ENCODE measurements at places on chromosomes 3 and 15.

GRCh38 chr3:98361289-98361688, 7.6 kb downstream of the OR5K4 start:
- no peak for DNase-seq

GRCh38 chr3:143363276-143363675, 243.7 kb downstream of the CHST2 start:
- no peak for DNase-seq

GRCh38 chr3:108091498-108092250, 843 bp upstream of the CD47 start:
- no peak for DNase-seq

- peak; percentile 76 for DNase-seq
Observed at GRCh38 chr15:62445244-62445643, 280.2 kb upstream of the C2CD4B start.

DNA sequence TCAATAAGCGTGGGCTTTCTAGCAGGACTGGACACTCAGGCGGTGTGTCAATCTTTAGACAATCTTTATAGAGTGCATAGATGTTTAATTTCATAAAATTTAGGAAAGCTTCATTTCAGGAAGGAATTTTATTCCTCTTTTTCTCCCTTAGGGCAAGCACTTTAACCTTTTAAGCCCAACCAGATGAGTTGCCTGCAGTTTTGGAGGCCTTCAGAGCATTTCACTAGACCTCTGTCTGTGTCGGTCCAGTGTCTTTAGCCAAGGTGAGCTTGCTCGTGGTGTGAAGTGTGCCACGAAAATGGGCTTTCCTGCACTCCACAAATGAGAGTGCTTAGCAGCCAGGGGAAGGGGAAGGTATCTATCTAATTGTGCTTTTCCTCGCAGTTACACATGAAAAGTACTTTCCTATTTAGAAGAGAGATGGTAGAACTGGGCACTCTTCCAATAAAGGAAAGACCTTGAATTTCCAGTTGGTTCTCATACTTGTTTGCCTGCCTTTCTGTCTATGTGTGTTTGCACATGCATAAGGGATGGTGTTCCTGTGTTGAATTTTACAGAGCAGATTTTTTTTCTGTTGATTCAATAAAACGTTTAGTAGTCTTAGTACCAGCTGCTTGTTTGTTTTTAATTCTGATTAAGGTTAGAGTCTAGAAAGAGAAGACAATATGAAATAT, 53.6 kb downstream of the FEZF2 start:
- DNase-seq = no peak

GRCh38 chr3:132543011-132543739, 53.9 kb upstream of the ACKR4 start:
- DNase-seq = peak; percentile 97

DNA sequence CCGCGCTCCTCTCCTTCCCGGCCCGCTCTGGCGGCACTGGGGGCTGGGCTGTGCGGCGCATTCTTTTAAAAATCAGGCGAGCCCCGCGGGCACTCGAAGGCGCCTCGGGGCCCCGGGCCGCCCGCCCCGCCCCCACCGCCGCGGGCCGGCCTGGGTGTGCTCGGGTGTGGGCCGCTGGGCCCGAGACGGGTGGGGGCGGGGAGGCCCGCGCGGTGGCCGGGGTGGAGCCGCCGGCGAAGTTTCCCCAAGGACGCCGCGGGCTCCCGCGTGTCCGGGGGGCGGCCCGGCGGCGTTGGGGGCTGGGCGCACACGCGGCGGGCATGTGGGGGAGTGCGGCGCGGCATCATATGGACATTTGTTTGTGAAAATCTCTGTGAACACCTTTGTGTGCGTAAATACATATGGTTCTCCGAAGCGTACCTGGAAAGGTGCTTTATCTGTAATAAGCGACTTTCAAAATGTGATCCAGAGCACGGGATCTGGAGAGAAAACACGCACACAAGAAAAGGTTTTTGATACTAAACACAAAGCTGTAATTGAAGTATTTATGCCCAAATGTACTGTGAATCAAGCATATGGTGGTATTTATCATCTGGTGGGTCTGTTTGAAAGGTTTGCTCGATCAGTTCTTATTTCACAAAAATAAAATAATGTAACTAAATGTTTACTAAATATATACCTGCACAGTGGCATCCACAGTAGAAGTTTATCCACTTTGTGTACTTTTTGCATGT, 612 bp upstream of the TBL1XR1 start:
- DNase-seq = no peak

DNA sequence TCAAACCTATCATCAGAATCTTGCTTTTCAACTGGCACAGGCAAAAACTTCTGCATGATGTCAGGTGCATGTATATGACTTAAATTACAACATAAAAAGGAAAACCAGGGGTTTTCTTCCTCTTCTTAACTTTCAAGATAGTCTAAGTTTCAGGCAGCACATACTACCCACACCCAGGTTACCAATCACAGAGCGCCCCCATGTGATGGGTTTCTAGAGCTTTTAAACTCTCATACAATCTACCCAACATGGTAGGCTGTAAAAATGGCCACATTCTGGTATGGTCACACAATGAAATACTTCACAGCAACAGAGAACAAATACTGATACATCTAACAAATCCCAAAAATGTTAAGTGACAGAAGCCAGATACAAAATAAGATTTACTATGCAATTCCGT, 7.4 kb downstream of the MESD start:
- no peak for DNase-seq

DNA sequence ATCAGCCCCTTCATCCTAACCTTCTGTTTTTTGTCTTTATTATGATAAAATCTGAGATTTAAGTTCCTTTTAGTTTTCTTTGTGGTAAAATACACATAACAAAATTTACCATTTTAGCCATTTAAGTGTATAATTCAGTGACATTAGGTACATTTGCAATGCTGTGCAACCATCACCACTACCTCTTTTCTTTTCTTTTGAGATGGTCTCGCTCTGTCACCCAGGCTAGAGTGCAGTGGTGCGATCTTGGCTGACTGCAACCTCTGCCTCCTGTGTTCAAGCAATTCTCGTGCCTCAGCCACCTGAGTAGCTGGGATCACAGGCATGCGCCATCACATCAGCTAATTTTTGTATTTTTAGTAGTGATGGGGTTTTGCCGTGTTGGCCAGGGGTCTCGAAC, 6.2 kb upstream of the RAB11A start:
- no peak for DNase-seq

GRCh38 chr3:71733319-71733718, 8.1 kb upstream of the EIF4E3 start:
- DNase-seq = no peak

DNA sequence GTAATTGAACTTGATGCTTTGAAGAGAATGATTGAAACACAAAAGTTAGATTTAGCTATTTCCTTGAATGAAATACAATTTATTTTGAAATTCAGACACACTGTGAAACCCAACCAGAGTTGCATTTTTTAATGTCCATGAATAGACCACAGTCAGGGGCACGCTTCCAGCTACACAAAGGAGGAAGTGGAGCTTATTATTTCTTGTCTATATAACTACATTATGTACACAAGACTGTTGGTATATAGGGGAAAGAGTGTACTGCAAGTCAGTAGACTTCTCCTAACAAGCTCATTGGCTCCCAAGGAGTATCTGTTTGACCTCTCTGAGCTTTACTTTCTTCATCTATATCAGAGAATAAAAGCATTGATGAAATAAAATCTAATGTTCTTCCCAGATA, 326.2 kb downstream of the RYR3 start:
- no peak for DNase-seq

DNA sequence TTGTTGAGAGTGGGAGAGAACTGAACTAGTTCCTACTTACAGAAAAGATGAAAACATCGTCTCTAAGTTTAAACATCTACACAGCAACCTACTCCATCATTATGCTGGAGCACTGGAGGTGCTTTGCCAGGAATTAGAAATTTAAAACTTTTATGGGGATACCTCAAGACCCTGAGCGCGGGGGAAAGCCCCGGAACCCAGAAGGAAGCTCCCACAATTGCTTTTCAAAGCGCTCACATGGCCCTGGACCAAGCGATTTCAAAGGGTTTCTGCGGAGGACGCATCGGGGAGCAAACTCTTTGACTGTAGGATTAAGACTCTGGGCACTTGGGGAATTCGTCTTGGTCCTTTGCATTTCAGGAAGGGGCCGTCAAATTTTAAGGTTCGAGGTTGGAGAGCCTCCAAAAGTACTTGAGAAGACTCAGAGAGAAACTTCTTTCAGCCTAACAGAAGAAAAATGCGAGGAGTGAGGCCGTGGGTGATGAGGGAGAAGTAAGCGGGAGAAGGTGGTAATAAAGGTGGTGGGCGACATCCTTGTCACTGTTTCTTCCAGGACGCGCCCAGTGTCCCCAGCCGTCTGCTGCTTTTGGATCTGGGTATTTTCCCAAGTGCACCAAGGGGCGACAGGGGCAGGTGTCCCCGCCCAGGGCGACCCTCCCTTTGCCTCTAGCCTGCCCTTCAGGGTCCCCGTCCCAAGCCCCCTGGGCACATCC, 591 bp downstream of the PROK2 start:
- DNase-seq = no peak

- no peak for DNase-seq
Observed at GRCh38 chr3:178634975-178635374, 98.7 kb downstream of the KCNMB2 start.

DNA sequence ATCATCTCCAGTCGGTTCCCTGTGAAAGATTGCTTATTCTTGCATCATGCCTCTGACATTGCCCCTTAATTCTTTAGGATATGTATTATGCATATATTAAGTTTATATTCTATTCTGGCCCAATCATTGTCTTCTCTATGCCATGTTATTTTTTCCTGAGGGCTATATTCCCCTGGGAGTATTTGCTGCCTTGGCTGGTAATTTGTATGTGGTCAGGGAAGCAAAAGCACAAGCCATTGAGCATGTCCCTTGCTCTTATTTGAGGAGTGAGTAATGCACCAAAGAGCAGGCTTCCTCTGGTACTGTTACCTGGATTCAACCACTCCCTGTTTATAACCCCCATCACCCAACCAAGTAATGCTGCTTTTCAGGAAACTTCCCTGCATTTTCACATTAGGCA, 36.3 kb downstream of the STAC start:
- DNase-seq = no peak

- DNase-seq = peak; percentile 100
Observed at GRCh38 chr3:73580343-73580742, 44.4 kb downstream of the PDZRN3 start.

- no peak for DNase-seq
Observed at GRCh38 chr3:39013921-39014509, 37.7 kb downstream of the SCN11A start.

DNA sequence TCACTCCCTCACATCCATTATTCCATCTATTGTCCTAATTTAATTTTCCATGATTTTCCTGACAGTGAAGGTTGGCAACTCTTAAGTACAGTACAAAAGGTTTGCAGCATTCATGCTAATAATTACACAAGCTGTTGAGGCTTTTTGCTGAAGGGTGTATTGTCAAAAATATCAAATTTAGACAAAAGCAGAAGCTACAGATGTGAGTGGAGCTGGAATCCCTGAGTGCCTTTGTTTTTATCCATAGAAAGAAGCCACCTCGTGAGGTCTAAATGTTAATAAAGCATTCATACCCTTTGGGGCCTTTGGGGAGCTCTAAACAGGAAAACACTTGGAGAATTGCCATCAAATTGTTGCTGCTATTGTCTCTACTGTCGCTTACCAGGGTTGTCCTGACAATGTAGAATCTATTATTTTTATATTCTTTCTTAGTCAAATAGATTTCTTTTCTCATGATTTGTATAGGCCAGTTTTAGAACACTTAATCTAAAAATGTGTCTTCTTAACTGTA, 185.8 kb upstream of the ROBO1 start:
- DNase-seq = no peak

- DNase-seq = peak; percentile 12
Observed at GRCh38 chr3:31448035-31448881, 84.5 kb upstream of the STT3B start.

DNA sequence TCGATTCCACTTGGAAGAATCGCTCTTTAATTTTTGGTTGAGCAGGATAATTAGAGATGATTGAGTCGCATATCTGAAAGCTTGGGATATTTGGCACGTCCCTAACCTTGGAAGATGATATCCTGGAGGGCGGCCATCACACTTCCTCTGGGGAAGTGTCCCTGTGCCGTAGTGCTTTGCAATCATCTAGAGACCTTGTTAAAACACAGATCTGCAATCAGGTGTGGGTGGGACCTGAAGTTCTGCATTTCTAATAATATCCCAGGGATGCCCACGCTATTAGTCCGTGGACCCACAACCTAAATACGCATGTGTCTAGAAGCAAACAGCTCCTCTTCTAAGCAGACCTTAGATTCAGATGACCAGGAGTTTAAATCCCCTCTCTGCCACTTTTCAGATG, 20.5 kb downstream of the MYO1E start:
- no peak for DNase-seq

GRCh38 chr15:39919748-39920509, at the start of gene GPR176:
GPR176 (minus strand) TSS chr15:39920266; CDS start chr15:39920026, 240 bp downstream.
- DNase-seq = peak; percentile 84

DNA sequence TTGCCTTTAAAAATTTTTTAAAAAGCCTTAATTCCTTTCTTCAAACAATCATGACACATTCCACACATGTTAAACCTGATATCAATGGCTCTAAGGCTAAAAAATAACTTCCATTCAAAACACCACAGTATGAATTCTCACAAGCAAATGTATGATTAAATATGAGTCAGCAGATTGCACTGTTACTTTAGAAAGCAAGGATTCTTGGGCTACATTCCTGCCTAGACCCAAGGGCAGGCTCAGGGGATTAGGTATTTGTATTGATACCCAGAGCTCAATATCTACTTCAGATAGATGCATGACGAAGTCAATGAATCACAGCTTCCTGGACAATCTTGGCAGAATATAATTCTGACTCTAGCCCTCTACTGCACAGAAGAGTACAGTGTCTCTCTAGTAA, 65.7 kb downstream of the RARB start:
- peak; percentile 61 for DNase-seq

DNA sequence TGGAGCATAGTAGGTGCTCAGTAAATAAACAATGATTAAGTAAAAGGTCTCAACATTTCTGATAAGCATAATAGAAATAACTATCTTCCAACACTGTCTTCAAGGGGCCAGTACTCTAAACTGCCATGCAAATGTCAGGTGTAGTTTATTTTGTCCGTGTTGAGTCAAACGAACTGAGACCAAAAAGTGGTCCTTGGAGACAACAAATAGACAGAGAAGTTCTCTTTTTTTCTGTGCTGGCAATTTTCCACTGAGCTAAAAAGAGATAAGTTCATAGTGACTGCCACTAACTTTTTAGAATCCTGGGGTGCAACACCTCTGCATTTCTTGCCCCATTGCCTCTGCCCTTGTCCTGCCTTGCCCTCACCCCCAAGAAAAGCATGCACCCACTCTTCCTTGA, 14.7 kb upstream of the MBNL1 start:
- DNase-seq = no peak

DNA sequence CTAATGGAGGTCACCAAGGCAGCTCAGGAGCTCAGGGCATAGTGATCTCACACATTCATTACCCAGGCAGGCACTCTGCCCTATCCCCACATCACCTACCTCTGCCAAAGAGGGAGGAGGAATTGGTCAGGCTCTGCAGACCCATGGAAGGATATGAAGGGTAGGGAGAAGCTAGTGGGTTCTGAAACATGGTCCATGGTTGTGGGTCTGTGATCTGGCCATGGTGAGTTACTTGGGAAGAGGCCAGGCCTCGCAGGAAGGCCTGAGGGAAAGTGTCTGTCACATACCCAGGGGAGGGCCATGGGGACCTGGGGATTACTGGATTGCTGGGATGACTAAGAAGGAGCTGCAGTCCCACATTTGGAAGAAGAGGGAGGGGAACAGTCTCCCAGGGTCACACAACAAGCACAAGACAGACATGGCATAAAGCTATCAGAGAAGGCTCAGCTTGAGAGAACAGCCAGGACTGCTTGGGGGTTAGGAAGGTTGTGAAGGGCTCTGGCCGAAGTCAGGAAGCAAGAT, 1.4 kb upstream of the PRSS50 start:
- no peak for DNase-seq

GRCh38 chr3:73432023-73432705, 192.6 kb downstream of the PDZRN3 start:
- peak; percentile 54 for DNase-seq
